ENCODE measurements at places on chromosomes 7 and 10.

- DNase-seq = no peak
These were observed 96.0 kb upstream of the GATA3 start for GRCh38 chr10:7958442-7958841.

DNA sequence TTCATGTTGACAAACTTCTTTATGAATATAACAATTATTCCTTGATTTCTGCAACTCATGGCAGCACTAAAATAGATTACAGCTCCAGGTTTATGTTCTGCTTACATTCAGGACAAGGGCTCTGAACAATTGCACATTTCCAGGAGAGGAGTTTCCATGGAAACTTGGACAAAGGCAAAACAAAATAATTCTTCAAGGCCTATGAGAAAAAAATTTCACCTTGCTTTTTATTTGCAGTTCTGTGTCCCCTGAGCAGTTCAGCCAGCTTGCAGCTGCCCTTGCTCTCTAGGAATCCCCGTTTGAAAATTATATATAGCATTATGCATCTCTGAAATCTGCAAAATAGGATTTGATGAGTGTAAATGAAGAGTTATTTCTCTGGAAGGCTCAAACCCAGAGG lies 71.7 kb downstream of the ARL4A start:
- DNase-seq = no peak

- peak; percentile 7 for DNase-seq
These were observed 470.0 kb downstream of the SUGCT start for GRCh38 chr7:40604601-40605438.

GRCh38 chr10:3836222-3836820 lies 51.3 kb upstream of the KLF6 start:
- DNase-seq = no peak

GRCh38 chr7:101031082-101031481 lies 11.2 kb downstream of the MUC17 start:
- no peak for DNase-seq

GRCh38 chr7:132472463-132473120 lies 103.7 kb downstream of the PLXNA4 start:
- DNase-seq = no peak

- DNase-seq = no peak
These were observed 721.5 kb downstream of the GRID1 start for GRCh38 chr10:85645053-85645452.

- peak; percentile 33 for DNase-seq
These were observed 7.5 kb upstream of the SH2D4B start for GRCh38 chr10:80530251-80530650.

- DNase-seq = no peak
These were observed 534.3 kb downstream of the PARD3 start for GRCh38 chr10:34280599-34281374.

- DNase-seq = no peak
These were observed 37.5 kb downstream of the STK32C start for GRCh38 chr10:132270256-132270655.

DNA sequence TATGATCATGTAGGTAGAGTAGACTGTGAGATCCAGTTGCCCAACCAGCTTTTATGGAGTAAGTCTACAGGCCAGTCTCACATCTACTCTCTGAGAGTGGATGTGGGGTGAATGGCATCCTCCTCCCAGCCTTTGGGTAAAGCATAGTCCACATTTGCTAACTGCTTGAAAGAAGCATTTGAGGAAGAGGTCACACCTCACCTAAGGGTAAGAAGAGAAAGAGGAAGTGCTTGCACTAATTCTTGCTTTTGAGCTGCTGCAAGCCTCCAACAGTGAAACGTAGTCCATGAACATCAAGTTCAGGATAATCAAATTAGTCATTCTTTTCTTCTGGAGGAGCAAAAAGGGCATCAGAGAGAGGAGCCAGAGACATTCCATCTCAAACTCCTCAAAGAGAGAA lies 93.9 kb upstream of the AGR3 start:
- DNase-seq = peak; percentile 58

GRCh38 chr10:30737931-30738391 lies 108.4 kb upstream of the LYZL2 start:
- DNase-seq = no peak

DNA sequence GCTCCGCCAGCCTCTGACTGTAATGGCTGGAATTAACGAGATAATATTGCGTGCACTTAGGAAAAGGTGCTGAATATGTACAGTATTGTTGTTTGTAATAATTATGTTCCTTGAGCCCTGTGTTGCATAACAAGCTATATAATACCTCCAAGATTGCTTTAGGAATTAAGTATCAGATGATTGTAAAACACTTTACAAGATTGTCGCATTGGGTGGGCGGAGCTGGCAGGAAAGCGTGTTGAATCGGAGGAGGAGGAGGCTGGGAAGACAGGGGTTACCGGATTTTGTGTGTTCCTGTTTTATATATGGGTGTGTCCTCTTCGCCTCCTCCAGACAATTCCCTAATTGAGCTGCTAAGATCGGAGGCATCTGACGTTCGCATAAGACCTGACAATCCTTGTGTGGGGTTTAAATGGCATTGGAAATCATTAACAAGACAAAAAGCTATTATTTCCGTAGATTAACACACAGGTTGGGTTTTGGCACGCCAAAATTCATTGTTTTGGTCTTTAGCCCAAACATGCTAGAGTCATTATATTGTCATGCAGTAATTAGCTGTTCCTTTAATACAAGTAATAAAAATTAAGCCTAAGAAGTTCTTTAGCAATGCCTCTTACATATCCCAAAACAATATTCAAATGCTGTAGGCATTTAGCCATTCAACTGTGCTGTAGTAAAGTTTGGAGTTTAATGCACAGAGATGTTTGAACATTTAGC lies 192.9 kb upstream of the SH2B2 start:
- DNase-seq = no peak

DNA sequence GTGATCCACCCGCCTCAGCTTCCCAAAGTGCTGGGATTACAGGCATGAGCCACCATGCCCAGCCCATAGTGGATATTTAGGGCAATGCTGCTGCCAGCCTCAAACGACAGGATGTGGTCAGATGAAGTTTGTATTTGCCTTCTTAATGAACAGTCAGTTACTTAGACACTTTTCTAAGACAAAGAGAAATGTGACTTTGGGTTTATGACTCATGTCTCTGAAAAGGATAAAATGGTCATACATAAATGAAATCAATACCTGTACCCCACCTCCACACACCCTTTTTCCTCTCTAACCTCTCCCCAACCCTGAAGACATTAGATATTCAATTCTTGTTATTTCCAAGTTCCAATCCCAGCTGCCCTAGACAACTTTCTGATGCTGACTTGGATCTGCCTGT lies 109.3 kb upstream of the INSIG1 start:
- no peak for DNase-seq

DNA sequence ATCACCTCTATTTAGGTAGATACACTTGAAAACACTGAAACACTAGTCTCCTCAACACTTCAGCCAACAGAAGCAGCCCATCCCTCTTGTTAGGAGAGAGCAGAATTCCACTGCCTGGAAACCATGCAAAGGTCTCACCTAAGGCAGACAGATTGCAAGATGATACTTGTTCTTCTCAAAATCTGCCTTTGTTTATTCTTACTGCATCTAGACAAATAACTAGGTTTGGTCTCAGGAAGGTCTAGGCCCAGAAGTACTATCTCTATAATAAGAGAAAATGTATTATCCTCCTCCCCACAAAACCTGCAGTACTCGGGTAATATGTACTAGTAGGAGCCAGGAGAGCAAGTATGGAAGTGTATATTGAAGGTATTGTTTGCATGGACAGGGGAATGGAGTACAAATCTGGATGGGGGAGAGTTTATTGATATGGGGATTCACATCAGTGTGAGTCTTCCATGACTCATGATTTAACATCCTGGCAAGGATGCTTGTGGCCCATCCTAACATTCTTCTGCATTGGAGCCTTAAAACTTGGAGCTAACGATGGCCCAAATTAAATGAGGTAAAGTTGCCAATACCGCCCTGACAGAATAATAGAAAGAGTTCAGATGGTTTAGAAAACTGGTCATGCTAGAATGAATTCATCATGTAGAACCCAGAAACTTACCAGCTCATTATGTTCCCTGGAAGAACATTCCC lies 109.2 kb downstream of the EPC1 start:
- DNase-seq = no peak

GRCh38 chr10:86654411-86655172 lies at the start of gene OPN4:
TSS of gene OPN4 (plus strand) at chr10:86654547. CDS start at chr10:86654784, 237 bp downstream.
- DNase-seq = no peak

DNA sequence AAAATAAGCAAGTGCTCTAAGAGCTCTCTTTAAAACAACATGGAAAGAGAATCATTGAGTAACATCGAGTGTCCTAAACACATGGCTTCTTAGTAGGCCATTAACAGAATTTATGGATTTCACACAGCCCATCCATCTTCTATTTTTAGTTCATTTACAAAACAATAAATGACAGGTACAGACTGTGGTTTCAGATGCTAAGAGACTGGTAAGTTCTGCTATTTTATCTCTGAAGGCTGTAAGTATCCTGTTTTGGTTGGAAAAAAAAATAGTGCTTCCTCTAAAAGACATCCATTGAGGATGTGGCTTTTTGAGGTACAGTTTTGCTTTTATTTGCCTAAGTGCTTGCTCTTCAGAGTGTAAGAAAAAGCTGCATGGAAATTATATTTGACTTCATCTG lies 27.4 kb upstream of the GNAI1 start:
- DNase-seq = peak; percentile 84

GRCh38 chr10:11148142-11149028 lies 130.7 kb downstream of the CELF2 start:
- DNase-seq = no peak

GRCh38 chr7:55024776-55025175 lies 6.0 kb downstream of the EGFR start:
- DNase-seq = no peak

GRCh38 chr10:85921789-85922188 lies 444.8 kb downstream of the GRID1 start:
- DNase-seq = no peak

GRCh38 chr10:114767101-114767985 lies 54.2 kb upstream of the FHIP2A start:
- DNase-seq = no peak

DNA sequence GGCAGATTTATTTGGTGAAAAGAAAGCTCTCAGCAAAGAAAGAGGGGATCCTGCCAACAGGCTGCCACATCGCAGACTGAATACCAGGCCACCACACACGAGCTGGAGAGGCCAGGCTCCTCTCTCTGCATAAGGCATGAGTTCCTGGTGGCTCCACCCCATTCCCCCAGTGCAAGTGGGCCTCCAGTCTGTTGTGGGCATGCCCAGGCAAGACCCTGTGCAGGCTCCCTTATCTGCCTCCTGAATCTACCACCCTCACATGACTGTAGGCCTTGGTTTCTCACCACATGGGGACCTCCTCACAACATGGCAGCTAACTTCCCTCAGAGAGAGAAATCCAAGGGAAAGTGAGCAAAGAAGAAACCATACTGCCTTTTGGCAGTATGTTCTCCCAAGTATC lies 26.7 kb upstream of the CUL1 start:
- DNase-seq = no peak

DNA sequence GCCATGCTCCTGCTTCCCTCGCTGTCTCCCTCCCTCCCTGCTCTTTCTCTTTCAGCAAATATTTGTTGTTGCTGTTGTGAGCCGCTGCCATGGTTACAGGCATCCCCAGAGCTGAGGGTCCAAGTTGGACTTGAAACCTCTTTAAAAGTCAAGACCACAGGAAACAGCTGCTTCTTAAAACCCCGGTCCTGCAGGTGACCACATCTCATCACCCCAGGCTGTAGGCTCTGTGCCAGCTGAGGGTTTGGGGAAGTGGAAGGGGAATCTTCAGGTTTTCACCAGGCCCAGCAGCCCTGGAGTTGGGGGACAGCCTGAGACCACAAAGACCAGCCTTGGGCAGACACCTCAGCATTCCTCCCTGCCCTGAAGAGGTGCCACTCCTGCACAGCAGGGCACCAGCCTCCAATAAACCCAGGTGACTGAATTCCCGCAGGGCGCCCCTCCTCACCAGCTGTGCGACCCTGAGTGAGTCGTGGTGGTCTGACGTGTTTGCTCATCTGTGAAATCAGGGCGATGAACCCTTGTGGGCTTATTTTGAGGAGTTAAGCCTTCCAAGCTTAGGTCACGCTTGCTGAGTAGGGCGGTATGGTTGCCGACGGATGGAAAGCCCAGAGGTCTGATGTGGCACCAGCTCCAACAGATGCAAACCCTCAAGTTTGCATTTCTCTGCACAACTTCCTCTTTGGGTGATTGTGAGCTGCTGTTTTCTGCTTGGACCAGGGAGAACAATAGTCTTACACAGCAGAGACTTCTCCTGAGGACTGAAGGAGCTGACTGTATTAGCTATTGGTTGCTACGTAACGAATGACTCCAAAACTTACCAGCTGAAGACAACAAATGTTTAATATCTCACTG lies 24.8 kb downstream of the NPTX2 start:
- peak; percentile 15 for DNase-seq

GRCh38 chr10:79263939-79264338 lies 83.3 kb upstream of the PPIF start:
- DNase-seq = no peak

DNA sequence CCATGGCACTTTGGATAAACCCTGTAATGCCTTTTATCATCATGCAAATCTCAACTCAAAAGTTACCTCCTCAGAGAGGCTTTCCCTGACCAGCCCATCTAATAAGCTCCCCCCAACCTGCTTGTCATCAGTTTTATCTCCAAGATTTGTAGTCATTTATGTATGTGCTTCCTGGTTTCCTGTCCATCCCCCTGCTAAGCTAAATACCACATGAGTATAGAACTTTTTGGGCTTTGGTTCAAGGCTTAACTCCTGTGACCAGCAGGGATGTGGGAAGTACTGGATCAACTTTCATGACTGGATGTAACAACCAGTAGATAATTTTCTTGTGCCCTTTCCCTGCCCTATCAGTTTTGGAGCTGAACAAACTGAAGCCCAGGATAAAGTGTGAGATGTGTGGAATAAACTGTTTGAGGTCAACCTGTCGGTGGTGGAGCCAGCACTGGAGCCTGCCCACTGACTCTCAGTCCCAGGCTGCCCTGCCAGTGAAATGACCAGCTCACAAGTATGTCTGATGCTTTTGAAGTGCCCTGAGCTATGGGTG lies 148.6 kb downstream of the CYP26A1 start:
- no peak for DNase-seq

DNA sequence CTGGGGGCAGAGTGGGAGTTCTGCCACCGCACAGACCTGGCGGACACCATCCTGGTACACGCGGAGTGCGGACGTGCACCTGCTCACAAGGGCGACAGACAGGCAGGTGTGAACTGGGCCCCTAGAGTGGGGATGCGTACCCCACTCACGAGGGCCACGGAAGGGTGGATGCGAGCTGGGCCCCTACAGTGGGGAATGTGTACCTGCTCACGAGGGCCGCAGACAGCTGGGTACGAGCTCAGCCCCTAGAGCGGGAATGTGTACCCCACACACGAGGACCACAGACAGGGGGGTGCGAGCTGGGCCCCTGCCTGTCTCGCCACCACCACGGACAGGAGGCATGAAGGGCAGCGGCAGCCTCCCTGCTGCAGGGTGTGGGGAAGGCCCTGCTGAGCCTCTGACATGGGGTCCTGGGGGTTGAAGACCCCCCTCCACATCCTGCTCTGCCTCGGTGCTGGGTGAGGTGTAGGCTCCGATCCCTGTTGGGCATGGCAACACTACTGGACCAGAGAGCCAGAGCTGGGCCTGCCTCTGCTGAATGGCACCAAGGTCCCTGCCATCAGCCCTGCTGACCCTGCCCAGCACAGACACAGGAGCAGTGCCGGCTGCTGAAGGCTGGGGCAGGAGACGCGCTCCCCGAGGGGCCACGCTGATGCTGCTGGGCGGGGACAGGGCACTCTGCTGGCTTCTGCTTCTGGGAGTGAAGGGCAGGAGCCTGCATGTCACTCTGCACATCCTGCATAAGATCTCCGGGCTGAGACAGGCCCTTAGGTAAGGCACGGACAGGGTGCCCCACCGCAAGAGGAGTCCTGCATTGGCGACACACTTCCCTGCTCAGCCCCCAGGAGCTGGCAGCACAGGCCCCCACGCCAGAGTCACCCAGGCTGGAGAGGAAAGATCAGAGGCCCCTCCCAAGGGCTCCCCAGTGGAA lies 259.2 kb downstream of the MAD1L1 start:
- no peak for DNase-seq

All from KG1 (cell line).